ENCODE measurements at places on chromosomes 5 and 9.
A peak's percentile ranks its signal among the peaks of the same experiment; 100 is the strongest.

DNA sequence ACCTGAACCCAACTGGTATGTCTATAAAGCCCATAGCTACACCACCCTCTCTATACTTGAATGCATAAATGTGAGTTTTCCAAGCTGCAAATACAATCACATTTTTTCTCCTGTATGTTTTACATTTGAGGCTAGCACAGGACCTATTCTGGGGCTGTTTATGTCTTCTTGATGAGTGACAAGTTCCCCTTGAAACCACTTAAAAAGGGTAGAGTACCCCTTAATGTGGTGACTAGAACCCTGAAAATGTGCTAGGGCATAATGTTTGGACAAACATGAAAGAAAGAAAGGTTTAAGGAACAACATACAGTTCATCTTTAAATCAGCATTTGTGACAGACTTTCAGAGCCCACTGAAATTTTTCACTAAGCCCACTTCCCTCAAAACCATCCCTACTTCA lies 25.2 kb upstream of the GLIS3 start:
- no peak for DNase-seq

GRCh38 chr5:173969167-173970049 lies 19.6 kb upstream of the C5orf47 start:
- no peak for DNase-seq

DNA sequence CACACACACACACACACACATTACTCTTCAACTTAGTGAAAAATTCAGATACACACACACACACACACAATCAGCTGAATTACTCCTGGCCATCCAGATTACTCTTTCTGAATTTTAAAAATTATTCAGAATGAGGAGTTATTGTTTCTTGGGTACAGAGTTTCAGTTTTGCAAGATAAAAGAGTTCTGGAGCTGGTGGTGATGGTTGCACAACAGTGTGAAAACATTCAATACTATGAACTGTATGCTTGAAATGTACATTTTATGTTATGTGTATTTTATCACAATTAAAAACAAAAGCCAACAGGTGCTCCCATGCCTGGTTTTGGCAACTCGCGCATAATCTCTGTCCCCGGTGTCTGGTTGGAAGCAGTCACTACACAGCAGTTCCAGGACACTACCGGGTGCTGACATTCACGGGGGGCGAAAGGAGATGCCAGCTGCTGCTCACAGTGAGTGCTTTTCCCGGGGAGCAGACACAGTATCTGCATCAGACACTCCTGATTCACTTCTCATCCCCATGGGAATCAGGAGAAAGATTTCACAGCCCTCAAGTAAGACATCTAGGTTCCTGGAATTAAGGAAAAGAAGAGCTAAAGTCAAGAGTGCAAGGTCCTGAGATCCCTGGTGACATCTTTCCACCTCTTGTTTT lies 55.7 kb downstream of the LHFPL2 start:
- no peak for DNase-seq

DNA sequence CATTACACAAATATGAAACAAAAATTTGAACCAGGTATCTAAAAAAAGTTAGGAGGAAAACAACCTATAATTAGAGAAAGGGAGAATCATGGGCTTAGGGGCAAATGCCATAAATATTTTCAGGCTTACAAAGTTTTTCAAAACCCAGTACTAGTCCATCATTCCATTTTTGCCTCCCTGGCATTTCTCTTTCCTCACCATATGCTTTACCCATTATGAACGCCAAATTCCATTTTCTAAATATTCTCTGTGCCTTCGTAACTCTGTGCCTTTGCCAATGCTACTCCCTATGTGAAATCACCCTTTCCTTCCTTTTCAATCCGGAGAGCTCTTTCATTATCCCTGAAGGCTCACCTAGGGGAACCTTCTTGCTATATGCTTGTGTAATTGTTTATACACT lies 434.1 kb downstream of the ZSWIM6 start:
- no peak for DNase-seq

DNA sequence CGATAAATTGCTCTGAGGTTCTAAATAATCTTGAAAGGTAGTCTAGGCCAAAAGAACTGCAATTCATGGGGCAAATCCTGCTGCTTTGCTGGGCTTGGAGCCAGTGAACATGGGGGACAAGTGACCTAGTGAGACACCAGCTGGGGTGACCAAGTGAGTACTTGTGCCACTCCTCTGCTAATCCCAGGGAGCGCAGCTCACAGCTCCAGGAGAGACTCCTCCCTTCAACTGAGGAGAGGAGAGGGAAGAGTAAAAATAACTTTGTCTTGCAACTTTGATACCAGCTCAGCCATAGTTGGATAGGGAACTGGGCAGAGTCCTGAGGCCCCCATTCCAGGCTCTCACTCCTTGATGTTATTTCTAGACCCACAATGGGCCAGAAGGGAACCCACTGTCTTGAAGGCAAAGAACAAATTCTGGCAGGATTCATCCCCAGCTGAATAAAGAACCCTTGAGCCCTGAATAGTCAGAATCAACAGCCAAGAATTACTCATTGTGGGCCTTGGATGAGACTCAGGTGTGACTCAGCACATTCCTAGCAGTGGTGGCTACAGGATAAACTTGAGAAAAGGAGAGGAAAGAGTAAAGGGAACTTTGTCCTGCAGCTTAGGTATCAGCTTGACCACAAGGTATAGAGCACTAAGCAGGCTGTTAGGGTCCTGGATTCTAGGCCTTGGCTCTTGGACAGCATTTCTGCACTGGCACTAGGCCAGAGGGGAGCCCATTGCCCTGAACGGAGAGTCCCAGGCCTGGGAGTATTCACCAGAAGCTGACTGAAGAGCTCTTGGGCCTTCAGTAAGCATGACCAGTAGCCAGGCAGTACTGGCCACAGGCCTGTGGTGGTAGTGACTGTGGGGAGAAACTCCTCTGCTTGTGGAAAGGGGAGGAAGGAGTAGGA lies 288.3 kb upstream of the CDH18 start:
- no peak for DNase-seq

GRCh38 chr9:101229606-101230005 lies 155.2 kb downstream of the BAAT start:
- DNase-seq: no peak

DNA sequence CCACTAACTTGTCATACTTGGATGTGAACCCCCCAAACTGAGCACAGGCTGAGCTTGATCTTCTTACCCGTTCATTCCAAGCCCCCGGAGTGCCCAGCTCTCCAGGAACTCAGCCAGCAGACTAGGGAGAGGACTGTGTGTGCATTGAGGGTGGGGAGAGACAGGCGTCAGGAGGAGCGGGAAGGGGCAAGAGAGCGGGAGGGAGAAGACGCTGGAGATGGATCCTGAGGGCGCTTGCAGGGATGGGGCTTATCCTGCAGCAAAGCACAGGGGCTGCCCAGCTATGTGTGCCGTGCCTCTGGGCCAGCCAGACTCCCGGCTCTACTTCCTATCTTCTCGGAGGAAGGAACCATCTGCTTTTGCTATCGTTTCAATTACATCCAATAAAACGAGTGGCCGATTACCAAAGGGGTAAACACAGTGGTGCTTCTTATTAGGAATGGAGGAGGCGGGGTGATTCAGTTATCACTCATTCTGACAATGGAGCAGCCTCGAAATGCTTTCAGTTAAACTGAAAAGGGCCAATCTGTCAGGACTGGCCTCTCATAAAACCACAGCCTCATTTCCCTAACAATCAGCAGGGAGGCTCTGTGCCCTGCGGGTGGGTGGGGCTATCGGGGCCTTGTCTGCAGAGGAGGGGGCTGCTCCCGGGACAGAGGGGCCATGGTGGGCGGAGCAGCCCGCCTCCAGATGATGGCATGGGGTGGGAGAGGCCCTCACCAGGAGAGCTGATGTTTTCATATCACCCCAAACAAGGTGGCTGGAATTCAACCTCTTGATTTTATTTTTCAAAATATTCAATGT lies 168.2 kb downstream of the DAB2IP start:
- peak; percentile 11 for DNase-seq

DNA sequence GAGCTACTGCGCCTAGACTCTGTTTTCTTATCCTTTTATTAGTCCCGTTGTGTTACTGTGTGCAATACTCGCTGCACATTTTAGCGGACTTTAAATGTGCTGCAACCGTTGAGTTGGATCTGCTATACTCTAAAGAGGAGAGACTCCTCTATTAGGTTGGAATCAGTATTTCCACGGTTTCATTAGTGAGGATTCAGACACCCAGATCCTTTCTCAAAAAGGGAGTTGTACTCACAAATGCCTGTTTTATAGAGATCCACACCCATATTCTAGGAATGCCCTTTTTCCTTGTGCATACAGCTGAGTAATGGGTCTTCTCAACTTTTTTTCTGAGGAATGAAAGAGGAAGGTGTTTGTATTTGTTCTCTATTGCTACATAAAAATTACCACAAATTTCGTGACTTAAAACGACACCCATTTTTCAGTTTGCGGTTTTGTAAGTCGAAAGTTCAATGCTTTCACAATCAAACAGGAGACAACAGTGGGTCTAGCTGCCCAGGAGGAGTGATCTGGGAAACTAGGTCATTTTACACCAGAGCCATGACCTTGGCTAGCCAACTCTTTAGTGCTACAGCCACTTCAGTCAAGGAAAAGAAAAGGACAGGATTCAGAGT lies 52.8 kb upstream of the SLC44A1 start:
- no peak for DNase-seq

DNA sequence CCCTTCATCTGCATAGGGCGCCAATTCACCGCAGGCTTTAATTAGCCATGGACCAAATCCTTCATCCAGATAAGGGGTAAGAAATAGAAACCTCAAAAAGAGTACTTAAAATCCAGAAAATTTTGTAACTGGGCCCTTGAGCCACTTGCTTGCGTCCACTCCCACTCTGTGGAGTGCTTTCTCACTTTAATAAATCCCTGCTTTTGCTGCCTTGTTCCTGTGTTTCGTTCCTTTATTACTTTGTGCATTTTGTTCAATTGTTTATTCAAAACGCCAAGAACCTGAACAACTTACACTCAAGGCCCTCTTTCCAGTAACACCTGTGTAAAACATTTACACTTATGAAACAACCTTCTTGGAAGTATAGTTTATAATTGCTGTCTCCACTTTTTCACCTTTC lies 66.5 kb downstream of the HMHB1 start:
- no peak for DNase-seq

DNA sequence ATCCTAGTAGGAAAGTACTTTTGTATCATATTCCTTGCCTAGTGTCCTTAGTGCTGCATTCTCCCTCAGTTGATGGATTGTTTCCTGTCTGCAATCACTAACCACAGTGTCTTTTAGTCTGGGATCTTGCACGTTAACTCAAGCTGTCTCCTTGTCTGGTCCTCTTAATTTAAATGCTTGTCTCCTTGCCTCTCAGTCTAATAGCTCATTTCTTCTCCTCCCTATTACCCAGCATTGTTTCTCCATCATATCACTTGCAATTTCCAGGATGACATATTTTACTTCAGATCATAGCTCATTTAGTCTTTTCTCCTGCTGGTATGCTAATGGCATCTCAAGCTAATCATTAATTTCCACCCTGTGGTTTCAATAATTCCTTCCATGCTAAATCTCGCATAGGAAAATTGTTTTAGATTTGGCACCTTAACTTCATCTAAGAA lies 2052.0 kb upstream of the C9orf72 start:
- DNase-seq: no peak

- no peak for DNase-seq
Observed at GRCh38 chr9:72480921-72481320, 40.5 kb upstream of the TMC1 start.

All from GDM1 (cell line).